ENCODE measurements at places on chromosomes 16 and 17.

DNA sequence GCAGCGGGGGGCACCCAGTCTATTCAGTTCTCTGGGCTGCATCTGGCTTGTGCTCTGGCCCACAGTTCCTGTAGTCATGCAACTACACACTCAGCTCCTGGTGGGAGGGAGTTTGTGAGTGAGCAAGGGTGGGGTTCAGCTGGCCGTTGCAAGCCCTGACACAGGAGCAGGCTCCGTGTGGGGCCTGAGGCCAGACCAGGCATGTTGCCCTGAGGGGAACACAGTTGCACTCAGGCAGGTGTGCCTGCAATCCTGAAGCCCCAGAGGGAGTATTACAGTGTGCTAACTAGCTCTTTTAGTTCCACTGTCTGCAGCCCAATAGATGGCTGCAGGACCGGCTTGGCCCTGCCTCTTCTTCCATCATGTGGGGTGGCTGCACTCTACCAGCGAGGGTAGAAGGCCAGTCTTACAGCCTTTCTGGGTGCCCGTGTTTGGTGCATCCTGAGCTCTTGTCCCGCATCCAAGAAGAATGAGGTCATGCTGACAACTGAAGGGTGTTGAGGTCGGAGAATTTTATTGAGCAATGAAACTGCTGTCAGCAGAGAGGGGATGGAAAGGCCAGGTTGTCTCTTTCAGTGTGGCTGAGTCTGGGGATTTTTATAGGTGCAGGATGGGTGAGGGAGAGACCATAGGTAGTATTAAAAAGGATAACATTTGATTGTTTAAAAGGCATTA lies 49.9 kb upstream of the ELAC2 start:
- no peak for DNase-seq

DNA sequence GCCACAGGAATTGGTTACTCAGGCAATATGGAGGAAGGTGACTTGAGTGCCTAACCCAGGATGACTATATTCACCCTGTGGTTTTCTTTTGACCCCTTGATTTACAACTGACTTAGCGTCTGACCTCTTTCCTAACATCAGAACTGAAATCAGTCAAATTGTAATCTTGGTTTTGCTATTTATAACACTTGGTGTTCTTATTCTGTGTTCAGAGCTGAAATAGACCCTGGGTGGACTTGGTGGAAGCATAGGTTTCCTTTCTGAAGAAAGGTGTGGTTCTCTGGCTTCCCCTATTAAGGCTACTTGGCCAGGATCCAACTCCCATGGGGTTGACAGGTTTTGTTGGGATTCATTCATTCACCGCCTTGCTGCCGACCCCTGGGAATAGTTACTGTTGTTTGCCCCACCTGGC lies 80.8 kb downstream of the CLEC16A start:
- DNase-seq = no peak

DNA sequence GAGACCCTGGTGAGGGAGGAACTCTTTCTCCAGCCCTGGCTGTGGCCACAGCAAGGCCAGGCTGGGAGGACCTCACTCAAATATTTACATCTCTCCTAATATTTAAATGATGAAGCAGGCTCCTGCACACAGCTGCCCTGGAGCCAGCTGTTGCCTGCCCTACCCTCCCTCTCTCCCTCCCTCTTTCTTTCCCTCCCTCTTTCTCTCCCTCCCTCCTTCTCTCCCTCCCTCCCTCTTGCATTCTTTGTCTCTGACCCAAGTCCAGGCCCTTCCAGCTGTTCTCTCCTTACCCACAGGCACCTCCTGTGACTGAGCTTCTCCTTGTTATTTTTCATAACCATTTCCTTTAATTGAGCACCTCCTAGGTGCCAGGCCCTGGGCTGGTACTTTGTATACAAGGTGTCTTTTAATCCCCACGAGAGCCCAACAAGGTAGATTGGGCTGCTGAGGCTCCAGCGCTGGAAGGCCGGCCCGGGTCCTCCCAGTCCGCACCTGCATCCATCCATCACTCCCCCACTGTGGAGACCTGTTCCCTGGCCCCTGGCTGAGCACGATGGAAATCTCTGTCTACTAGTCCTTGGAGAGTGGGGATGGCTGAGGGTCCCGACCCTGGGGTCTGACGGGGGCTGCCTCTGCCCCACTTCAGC lies 242.3 kb downstream of the SEC14L1 start:
- no peak for DNase-seq

- DNase-seq = no peak
These were observed 36.4 kb upstream of the CDH15 start for GRCh38 chr16:89135166-89135565.

DNA sequence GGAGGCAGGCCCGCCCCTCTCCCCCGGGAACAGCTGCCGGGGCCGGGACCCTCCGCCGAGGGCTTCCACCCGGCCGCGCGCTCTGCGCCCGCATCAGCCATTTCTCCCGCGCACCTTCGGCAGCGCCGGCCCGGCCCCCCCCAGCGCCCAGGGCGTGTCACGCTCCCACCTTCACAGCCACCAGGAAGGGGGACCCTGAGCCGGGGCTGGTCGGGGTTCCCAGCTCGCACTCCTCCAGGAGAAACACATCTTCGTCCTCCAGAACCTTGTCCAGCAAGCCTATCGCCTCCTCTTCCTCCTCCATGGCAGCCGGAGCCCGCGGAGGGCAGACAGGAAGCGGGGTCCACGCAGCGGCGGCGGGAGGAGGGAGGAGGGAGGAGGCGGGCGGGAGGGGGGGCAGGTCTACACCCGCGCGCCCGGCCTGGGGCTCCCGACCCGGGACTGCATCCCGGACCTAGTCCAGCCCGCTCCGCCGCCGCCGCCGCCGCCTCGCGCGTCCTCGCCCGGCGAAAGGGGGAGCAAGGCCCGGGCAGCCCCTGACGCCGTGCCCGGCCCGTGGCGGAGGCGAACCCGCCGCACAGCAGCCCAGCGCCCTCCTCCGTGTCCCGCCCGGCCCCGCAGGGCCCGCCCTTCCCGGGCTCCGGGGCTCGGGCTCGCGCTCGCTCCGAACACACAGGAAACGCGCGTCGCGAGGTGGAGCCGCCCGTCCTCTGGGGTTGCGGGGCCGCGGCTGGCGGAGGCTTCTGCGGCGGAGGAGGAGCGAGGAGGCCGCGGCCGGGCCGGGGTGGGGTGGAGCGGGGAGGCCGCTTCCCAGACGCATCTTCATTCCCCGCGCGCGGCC lies 70.8 kb downstream of the ABR start:
- peak; percentile 59 for DNase-seq

DNA sequence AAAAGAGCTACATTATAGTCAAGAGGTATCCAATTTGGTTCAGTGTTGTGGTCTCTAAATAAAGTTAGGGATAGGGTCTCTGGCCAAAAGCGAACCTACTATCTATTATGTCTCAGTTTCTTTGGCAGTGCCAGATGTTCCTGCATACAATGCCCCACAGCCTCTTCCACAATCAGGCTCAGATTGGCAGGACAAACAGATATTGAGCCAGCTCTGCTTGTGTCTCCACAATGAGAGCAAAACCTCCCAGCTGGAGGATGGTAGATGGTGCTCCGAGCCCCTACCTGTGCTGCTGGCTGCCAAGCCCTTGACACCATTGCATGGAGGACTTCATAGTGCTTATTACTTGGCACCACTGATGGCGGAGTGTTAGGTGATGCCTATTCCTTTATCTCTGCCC lies 19.7 kb downstream of the PHAF1 start:
- DNase-seq = no peak

DNA sequence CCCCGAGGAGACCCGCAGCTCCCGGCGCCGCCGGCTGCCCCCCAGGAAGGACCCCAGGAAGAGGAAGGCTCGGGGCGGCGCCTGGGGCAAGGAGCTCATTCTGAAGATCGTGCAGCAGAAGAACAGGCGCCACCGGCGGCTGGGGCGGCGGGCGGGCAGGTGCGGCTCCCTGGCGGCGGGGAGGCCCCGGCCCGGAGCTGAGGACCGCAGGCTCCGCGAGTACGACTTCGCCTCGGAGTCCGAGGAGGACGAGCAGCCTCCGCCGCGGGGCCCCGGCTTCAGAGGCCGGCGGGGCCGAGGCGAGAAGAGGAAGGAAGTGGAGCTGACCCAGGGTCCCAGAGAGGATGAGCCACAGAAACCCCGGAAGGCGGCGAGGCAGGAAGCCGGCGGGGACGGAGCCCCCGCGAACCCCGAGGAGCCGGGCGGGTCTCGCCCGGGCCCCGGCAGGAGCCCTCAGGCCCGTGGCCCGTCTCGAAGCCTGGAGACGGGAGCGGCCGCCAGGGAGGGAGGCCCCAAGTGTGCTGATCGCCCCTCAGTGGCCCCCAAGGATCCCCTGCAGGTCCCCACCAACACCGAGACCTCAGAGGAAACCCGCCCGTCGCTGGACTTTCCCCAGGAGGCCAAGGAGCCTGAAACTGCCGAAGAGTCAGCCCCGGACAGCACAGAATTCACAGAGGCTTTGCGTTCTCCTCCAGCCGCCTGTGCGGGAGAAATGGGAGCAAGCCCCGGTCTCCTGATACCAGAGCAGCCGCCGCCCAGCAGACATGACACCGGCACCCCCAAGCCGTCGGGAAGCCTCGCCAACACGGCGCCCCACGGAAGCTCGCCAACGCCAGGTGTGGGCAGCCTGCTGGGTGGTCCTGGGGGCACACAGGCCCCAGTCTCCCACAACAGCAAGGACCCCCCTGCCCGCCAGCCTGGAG lies 22.3 kb upstream of the ZFPM1 start:
- DNase-seq = no peak

DNA sequence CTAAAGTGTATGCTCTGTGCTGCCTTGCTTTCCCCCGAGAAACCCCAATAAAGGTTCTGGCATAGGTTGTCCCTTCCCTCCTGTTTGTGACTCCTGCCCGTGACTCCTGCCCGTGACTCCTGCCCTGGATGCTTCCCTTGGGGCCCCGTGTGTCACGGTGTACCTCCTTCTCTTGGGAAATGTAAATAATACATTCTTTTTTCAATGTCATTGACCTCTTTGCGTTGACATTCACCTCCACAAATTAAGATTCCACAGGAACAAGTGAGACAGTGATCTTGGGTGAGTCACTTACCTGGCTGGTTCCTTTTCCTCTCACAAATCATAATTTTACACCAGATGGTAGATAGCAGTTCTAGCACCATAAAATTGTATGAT lies 632 bp downstream of the CCL15 start:
- DNase-seq = no peak

- peak; percentile 43 for DNase-seq
These were observed 184.4 kb downstream of the MSI2 start for GRCh38 chr17:57440522-57441269.

GRCh38 chr16:28572696-28573510 lies 19.2 kb downstream of the SGF29 start:
- no peak for DNase-seq

GRCh38 chr16:68466174-68466573 lies 17.9 kb upstream of the SMPD3 start:
- DNase-seq = no peak

DNA sequence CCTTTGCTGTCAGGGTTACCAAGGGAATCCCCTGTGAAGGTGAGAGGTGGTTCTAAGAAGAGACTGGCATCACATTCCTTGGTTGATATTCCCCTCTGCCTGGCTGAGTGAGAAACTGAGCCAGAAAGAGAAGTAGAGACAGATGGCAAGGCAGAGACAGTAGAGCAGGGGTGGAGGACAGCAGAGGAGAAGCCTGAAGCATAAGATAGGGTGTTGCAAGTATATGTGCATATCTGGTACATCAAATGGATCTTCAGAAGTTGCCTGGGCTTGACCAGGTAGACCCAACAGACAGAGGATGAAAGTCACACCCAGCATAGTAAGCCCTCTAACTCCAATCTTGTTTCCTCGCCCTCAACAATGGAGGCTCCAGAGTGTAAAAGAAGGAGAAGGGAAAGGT lies 7.9 kb upstream of the THUMPD1 start:
- no peak for DNase-seq

DNA sequence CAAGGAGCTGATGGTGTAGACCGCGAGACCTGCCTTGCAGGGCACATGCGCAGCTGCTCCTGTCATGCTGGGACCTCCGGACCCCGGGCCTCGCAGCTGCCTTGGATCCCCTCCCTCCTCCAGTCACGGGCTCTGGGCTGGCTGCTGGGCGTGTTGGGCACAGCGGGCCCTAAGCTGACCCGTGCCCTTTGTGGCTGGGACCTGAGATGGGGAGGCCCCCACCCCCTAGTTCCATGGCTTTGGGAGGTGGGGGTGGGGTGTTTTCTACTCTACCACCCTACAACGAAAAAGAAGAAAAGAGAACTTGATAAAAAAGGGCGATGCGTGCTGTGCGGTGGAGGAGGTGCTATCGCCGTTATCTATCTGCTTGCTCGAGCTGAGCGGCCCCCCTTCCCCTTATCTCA lies 14.5 kb downstream of the ZFPM1 start:
- no peak for DNase-seq

DNA sequence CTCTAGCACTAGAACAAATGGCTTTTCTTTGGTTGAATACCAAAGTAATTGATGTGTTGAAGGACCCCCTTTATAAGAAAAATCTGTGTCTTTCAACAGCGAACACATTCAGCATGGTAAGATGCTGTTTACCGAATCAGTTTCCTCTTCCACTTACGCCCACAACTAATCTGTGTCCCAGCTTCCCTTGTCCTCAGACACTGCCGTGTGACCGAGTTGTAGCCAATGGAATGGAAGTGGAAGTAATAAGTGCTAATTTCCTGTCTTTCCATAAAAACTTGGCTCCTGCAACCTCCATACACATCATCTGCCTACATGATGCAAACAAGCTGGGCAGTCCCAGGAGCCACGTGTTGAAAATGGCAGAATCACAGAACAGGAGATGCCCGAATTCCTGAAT lies 10.4 kb downstream of the CDIPT start:
- no peak for DNase-seq

- no peak for DNase-seq
These were observed 17.2 kb downstream of the SNTB2 start for GRCh38 chr16:69204172-69204571.

DNA sequence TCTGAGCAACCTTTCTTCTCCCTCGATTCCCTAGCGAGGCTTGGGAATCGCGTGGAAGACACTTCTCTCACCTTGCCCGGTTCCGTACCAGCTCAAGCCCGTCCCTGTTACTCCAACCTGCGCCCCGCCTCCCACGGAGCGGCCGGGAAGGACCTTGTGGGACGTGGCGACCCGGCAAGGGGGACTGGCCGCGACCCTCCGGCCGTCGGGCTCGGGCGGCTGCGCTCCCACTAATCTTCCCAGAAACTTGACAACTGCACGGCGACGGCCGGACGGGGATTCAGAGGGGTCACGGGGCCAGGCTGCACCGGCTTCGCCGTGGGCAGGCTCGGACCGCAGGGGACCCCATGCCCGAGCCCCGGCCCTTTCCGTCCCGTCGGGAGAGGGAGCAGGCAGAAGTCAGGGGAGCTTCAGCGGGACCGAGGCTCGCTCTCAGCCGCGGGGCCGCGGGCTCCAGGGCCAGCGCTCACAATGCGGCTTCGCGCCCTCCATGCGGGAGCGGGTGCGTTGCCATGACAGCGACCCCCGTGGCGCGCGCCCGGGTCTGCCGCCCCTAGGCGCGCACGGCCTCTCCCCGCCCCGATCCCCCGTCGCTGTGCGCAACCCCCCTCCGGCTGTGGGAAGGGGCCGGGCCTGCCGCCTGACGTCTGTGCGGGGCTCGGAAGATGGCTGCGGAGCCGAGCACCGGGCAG lies at the start of gene SGSM2:
SGSM2 (plus strand) TSS at position 650 of the 692 bp plus-strand sequence. CDS start 188 bp downstream, outside the sequence.
- peak; percentile 73 for DNase-seq

DNA sequence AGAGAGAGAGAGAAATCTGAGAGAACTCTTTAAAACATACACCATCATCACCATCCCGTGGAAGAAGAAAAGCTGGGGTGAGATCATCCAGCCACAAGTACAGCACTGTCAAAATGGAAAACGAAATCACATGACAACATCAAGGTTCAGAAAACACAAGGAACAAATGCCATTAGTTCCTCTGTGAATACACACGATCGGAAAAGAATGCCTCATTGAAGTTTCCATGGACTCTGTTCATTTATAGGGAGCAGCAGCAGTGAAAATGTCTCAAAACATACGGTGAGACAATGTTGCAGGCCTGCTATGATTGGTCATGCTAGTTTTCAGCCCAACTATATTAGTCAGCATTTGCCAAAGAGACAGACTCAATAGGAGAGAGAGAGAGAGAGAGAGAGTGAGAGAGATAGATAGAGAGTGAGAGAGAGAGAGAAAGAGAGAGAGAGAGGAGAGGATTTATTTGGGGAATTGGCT lies 4.4 kb downstream of the CFAP97D1 start:
- DNase-seq = no peak

Data from T-helper 22 cell (primary cell).